Activated CD8-positive, alpha-beta memory T cell treated with anti-CD3 and anti-CD28 coated beads for 24 hours (primary cell): ENCODE measurements at places on chromosomes 7 and 10.
A peak's percentile ranks its signal among the peaks of the same experiment; 100 is the strongest.

GRCh38 chr7:37050801-37051200, 326.5 kb upstream of the AOAH start:
- DNase-seq = no peak

GRCh38 chr7:137579913-137580640, 236.5 kb upstream of the PTN start:
- no peak for DNase-seq

DNA sequence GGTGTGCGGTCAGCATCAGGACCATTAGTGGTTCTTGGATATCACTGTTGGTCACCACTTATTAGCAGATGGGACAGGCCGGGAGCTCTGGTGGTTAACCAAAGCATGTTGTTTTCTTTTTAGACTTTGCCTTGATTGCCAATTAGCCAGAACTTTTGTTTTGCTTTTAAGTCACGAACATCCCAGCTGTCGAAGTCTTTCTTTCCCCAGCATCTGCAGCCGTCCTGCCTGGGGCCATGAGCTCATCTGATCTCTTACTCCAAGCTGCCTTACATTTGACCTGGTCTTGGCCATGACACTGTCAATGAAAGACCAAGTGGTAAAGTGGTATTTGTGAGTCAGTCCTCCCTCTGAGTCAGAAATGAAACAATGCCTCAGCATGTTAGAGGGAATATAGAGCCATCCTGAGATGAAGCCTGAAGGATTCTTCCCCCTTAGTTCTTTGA, 53.9 kb upstream of the CREB5 start:
- no peak for DNase-seq

DNA sequence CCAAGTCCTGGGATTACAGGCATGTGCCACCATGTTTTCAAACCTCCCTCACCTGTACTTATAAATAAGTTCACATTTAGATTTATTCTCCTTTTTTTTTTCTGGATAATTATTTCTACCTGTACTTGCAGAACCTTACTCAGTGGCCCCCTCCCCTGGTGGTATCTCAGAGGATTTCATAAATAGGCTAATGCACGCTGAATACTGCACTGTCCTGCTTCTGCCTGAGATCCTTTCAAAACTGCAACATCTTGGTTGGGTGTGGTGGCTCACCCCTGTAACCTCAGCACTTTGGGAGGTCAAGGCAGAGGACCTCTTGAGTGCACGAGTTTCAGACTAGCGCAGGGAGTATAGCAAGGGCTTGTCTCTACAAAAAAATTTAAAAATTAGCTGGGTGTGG, 4.6 kb upstream of the BLVRA start:
- DNase-seq = no peak

DNA sequence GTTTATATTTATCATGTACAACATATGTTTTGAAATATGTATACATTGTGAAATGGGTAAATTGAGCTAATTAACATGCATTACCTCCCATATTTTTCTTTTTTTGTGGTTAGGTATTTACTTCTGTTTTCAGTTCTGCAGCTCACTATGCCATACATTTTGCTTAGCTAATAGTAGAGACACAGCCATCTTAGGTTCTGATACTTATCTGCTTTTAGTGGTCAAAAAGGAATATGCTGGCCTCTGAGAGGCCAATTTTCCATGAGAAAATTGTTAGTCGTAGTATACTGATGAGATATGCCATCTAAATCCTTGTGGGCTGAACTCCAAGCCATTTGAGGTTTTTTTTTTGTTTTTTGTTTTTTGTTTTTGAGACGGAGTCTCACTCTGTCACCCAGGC, 31.0 kb downstream of the SGPL1 start:
- no peak for DNase-seq

GRCh38 chr7:65983965-65984658, 2.1 kb upstream of the GUSB start:
- no peak for DNase-seq

- DNase-seq = no peak
Measured at GRCh38 chr10:75736151-75736640, 304.8 kb downstream of the LRMDA start.

DNA sequence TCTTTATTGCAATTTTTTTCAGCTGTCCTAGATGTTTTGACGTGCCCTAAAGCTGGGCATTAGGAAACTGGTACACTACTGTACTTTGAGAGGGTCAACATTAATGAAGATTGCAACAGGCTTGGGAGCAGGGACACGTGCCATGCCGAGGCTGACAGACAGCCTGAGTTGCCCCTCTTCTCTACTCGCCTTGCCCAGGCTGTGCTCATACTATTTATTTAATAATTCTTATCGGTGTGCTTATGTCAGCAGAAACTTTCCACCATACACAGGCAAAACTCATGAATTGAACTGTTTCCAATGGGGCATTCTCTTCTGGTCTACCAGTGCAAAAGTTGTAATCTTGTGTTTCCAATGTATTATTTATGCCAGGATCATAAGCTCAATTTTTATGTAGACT, 24.4 kb downstream of the C7orf57 start:
- no peak for DNase-seq

GRCh38 chr10:6396226-6396625, 183.8 kb downstream of the PRKCQ start:
- no peak for DNase-seq

GRCh38 chr10:103685880-103686669, 169.3 kb downstream of the SH3PXD2A start:
- DNase-seq = peak; percentile 92

GRCh38 chr7:153397906-153398305, 638.4 kb downstream of the ACTR3B start:
- no peak for DNase-seq

- no peak for DNase-seq
Measured at GRCh38 chr10:131808370-131808930, 92.4 kb upstream of the PPP2R2D start.

GRCh38 chr7:104152468-104152867, 55.3 kb downstream of the ORC5 start:
- DNase-seq = no peak

DNA sequence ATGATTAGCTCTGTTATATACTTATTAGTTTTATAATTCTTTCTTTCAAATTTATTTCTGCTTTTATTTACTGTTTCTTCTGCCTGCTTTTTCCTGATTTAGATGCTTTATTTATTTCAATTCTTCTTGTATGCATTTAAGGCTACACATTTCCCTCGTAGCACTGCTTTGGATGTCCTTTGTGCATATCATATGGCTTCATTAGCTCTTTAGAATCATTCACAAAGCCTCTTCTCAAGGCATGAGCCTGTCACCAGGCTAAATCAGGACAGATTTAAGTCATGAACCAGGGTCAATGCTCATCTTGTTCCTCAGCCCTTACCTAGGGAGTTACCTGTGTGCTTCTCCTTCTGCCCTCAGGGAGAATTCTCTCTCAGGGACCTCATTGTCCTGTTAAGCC, 56.3 kb downstream of the BAMBI start:
- no peak for DNase-seq

DNA sequence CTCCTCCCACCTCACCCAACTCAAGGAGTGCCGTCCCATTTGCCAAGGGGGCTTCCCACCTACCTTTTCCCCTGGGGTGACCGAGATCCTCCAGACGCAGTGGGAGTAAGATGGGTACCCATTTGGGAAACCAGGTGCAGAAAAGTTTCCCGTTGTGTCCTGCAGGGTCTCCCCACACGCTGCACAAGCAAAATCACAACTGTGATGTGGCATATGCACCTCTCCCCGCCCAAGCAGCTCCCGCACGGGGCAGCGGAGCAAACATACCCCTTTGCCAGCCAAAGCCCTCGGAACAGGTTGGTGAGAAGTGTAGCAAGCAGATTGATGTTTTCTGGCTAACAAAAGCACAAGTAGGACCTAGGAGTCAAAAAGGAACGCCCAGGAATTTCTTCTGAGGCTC, 51.5 kb upstream of the OPALIN start:
- peak; percentile 17 for DNase-seq

GRCh38 chr10:114613237-114613979, 44.7 kb downstream of the ABLIM1 start:
- DNase-seq = no peak

DNA sequence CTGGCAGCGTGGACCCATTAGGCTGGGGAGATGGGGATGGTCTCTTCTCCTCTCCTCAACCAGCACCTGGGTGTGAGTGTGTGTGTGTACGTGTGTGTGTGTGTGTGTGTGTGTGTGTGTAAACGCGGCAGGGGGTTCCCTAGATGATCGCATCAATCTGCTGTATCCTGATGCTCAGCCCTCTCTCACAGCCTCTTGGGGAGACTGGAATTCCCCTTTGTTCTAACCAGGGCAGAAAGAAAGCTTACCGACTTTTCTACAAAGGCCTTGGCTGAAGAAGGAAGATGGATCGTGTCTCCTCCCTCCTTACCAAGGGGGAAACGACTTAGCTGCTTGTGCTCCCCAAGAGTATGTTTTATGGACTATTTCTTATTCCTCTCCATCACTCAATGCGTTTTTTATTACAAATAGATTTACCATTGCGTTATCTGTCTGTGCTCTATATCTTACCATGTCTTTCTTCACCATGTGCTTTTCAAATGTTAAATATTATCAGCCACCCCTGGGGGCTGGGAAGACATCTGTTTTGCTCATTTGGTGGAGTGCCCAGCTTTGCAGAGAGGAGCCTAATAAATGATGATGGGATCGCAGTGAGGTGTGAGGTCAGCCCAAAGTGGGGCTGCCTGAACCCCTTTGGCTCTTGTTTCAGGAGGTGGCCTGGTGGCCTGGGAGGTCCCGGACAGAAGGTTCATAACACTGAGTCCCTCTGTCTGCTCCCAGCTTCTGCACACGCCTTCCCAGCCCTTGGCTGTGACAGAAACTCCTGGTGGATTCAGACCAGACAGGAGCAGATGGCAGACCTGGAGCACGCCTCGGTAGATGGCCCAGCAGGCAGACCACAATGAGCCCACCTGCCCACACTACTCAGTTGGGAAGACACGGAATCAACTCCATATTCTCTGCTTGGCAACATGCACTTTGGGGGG, 262.0 kb downstream of the PRPF18 start:
- DNase-seq = no peak

DNA sequence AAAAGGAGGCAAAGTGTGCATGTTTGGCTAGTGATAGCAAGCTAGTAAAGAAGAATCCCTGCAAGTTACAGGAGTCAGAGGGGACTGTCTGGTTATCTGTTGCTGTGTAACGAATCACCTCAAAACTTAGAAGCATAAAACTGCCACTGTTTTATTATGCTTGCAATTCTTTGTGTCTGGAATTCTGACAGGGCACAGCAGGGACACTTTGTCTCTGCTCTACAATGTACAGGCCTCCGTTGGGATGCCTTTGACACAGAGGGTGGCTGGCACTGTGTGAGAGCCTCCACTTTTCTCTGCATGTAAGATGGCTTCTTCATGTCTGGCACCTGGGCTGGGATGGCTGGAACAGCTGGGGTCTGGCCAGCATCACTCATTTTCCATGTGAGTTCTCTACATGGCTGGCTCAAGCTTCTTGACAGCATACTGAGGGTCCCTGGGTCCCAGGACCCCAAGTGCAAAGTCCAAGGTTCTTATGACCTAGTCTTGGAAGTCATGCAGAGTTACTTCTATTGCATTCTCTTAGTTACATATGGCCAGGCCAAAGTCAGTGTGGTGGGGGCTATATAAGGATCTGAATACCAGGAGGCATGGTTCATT, 276.9 kb downstream of the RPS24 start:
- DNase-seq = peak; percentile 32

GRCh38 chr7:146175716-146176115, 59.1 kb downstream of the CNTNAP2 start:
- DNase-seq = no peak

- DNase-seq = no peak
Measured at GRCh38 chr10:129853562-129853903, 110.5 kb downstream of the EBF3 start.

GRCh38 chr7:154743206-154743605, 259.7 kb downstream of the PAXIP1 start:
- DNase-seq = no peak

DNA sequence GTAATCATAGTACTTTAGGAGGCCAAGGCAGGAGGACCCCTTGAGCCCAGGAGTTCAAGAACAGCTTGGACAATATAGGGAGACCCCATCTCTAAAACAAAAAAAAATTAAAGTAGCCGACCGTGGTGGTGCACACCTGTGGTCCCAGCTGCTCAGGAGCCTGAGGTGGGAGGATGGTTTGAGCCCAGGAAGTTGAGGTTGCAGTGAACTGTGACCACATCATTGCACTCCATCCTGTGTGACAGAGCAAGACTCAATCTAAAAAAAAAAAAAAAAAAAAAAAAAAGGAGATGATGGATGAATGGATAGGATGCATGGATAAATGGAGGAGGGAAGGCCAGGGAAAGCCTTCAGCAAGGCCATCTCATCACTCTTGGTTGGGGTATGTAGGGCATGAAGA, 33.4 kb upstream of the BMPR1A start:
- no peak for DNase-seq

DNA sequence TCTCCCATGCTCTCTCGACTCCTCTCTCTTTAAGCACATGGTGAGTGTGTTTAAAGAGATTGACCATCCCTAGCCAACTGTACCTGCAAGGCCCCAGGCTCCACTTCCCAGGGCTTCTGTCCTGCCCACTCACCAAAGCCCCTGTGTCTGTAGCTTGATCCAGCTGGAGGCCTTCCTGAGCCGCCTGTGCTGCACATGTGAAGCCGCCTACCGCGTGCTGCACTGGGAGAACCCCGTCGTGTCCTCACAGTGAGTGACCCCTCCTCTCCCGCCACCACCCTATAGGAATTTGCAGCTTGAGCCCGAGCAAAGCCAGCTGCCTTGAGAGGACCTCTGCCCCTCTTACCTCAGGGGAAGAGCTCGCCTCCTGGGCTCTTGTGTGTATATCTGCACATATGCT, 11.2 kb downstream of the ZFYVE27 start:
- DNase-seq = no peak

GRCh38 chr7:55180963-55181542, 162.2 kb downstream of the EGFR start:
- peak; percentile 19 for DNase-seq
